ENCODE measurements at places on chromosomes 12 and 14.

GRCh38 chr12:40980427-40980961 lies 207.6 kb upstream of the PDZRN4 start:
- DNase-seq, result no peak

- DNase-seq, result no peak
Observed at GRCh38 chr14:28876572-28876945, 110.0 kb downstream of the FOXG1 start.

GRCh38 chr14:60760644-60761364 lies 26.2 kb downstream of the MNAT1 start:
- no peak for DNase-seq

GRCh38 chr14:67373347-67373746 lies 13.2 kb downstream of the EIF2S1 start:
- DNase-seq, result no peak

DNA sequence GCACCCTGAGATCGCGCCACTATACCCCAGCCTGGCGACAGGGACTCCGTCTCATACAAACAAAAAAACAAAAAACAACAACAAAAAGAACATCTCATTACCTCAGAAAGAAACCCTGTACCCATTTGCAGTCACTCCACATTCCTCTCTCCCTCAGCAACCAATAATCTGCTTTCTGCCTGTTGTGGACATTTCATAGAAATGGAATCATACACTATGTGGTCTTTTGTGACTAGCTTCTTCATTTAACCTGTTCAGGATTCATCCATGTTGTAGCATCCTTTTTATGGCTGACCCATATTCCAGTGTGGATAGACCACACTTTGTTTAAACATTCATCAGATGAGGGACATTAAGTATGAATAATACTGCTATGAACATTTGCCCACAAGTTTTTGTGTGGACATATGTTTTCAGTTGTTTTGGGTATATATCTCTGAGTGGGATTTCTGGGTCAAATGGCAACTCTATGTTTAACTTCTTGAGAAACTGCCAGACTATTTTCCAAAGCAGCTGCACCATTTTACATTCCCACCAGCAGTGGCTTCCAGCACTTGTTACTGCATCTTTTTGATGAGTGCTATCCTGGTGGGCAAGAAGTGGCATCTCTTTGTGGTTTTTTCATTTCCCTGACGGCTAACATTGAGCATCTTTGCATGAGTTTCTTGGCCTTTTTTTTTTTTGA lies 5.9 kb upstream of the RCOR1 start:
- DNase-seq, result no peak

Data from nephron progenitor cell (in vitro differentiated cells).